ENCODE measurements at places on chromosomes 13 and 19.
A peak's percentile ranks its signal among the peaks of the same experiment; 100 is the strongest.

DNA sequence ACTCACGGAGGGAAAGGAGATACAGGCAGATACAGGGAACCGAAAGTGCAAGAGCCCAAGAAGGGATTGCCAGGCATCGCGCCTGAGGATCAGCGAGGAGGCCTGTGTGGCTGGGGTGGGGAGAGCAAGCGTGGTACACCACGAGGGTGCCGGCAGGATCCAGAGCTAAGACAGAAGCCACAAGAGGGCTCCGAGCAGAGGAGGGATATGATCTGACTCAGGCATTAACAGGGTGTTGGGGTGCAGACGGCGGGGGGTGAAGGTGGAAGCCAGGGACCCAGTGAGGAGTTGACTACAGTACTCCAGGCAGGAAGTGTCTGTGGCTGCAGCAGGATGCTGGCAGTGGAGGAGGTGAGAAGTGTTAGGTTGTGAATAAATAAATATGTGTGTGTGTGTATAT, 5.4 kb upstream of the PPP1R37 start:
- DNase-seq: peak; percentile 56

- DNase-seq: no peak
Observed at GRCh38 chr13:110430391-110431336, 123.6 kb downstream of the COL4A2 start.

DNA sequence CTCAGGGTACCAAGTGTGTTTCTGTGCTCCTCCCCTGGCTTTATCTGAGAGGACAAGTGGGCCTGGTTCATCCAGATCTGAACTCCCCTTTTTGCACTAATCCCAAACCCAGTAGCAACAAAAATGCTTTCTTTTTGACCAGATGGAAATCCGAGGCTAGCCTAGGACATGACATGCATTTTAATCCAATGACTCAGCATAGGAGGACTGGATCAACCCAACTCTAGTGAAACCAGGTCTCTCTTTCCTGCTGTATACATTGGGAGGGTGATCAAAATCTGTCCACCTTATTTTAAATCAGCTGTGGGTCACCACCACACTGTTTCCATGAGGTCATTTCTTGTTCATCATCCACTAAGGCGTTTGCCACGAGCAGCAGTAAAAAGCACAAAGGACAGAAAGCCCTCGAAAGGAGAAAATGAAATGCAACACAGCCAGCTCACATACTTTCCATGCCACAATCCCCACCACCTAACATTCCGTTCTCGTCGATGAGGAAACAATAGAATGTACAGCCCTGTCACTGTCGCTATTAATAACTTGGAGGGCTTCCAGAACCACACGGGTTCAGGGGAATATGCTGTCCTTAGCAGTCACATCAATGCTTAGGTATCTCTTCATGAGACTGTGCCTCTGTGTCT, 543.0 kb downstream of the IRS2 start:
- DNase-seq: no peak

- DNase-seq: peak; percentile 43
Observed at GRCh38 chr19:50492303-50493052, 15.8 kb upstream of the GARIN5A start.

- DNase-seq: no peak
Observed at GRCh38 chr13:95005300-95005699, 293.0 kb upstream of the SOX21 start.
